ENCODE measurements at places on chromosomes 2 and 18.

DNA sequence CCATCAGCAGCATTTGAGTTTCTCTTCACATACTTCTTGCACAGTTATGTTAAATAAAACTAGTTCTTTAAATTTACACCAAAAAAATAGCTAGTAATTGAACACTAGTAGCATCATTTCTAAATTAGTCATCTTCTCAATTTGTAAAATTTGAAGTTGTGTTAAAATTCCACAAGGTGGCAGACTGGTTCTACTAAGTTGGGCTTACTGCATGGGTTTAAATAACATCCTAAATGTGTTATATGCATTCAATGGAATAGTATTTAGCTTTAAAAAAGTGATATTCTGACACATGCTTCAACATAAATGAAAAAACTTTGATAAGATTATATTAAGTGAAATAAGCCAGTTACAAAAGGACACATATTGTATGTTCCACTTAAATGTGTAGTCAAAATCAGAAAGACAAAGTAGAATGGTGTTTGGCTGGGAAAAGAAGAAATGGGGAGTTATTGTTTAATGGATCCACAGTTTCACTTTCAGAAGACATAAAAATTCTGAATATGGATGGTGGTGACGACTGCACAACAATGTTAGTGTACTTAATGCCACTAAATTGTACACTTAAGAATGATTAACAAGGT is 28.7 kb upstream of the RPRD1A start:
- DNase-seq: no peak

DNA sequence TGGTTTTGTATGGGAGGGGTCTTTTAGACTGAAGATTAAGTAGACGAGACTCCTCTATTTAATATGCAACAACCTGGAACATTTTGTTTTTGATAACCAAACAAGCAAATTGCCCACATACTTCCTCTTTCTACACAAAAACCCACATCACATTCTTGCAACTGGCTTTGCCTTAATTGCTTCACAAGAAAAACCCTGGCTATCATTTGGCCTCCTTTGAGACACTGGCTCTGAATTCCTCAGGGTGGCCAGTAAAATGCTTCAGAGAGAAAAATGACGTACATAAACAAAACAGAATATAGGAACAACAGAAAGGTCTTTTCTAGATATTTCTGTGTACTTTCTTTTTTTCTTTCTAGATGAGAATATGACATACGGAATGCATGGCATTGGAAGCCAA is 103.0 kb downstream of the TRIB2 start:
- no peak for DNase-seq

GRCh38 chr2:150605664-150606063 is 118.2 kb upstream of the RND3 start:
- DNase-seq: no peak

- DNase-seq: no peak
Observed at GRCh38 chr18:68848242-68848641, 50.4 kb downstream of the CCDC102B start.

DNA sequence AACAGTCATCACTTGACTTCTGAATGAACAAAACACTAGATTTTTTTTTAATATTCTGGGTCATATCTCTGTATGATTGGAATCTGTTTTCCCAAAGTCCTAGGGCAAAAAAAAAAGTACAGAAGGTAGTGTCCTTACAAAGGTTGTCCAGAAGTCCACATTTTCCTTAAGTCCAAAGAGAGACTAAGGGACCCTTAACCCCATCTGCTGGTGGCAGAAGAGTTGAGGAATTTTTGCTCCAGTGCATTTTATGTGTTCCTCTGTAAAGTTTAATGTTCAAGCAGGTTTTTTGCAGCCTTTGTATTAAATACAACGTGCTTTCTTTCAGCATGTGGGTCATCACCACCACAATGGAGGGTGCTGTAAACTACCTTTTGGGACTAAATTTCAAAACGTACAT is 215.9 kb downstream of the SP3 start:
- DNase-seq: no peak

DNA sequence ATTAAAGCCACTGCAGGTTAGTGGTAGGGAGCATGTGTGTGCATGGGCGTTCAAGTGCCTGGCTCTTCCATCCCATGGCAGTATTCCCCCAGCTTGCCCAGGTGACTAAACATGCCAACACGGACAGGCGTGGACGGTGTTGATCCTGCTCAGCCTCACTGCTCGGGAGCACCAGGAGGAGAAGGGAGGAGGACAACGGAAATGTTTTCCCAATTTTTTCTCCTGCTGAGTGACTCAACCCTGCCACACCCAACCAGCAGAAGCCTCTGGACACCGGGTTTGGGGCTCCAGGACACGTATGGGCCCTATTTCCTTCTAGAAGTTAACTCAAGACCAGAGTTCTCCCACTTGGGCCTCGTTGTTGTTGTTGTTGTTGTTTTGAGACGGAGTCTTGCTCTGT is 139.1 kb downstream of the CYP26B1 start:
- DNase-seq: no peak

DNA sequence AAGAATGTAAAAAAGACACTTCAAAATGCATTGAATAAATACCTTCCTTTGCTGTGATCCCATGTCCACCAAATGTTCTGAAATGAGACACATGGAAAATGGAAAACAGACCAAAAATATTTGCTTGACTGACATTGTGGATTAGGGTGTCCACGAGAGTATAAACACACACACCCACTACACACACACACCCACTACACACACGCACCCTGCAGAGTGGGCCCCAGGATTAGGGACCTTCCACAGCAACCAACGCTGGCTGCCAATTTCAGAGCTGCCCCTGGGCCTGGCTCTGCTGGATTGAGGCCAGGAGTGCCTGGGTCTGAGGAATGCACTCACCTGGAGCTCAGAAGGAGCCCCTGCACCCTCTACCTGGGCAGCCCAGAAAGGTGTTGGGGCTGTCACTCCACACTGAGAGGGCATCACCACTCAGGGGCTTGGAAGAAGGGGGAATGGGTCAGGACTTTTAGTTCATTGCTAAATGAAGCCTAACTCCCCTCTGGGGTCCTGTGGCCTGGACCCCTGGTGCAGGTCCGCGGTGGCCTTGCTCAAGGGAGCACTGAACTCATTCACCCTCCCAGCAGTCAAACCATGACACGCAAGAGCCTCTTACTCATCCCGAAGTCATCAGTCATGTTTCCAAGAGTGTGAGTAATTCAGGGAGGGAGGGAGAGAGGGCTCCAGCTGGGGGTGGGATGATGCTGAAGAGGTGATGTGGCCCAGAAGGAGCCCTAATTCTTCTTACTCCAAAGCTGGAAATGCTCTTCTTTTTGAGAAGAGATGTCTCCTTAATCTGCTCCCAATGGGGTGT is 50.2 kb upstream of the PLB1 start:
- peak; percentile 67 for DNase-seq

DNA sequence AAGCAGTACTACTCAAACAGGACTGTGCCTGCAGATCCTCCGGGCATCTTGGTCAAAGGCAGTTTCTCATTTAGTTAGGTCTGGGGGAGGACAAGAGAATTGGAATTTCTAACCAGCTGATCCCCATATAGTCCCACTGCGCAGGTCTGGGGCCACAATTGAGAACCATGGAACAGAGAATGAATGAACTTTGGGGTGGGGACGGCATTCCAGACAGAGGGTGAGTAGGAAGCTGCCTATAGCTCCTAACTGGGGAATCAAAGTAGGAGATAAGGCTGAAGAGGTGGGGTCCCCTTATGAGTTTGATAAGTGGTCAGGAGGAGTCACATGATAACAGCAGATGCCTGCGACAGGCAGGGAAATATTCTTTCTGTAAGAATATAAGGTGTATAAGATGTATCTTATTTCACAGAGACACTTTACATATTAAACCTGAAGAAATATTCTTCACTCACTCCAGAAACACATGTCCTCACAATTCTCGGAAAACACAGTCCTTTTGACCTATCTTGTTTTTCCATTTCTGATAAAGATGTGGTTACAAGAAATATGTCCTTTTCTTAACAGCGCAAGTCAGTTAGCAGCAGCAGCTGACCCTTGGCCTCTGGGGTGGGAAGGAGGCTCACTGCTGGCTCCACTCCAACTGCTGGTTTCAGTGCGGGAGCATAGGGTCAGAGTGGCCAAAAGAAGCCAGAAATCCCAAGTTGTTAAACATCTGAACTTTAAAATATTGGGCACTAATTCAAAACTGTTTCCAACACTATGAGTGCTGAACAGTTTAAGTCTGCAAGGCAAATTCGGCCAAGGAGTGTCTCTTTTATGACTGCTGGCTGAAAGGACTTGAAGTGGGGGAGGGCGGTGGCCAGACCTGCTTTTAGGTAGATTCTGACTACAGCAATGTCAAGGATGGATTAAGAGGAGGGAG is 12.6 kb upstream of the TMEM214 start:
- DNase-seq: no peak

GRCh38 chr2:179331061-179331460 is 66.4 kb upstream of the SESTD1 start:
- DNase-seq: no peak

DNA sequence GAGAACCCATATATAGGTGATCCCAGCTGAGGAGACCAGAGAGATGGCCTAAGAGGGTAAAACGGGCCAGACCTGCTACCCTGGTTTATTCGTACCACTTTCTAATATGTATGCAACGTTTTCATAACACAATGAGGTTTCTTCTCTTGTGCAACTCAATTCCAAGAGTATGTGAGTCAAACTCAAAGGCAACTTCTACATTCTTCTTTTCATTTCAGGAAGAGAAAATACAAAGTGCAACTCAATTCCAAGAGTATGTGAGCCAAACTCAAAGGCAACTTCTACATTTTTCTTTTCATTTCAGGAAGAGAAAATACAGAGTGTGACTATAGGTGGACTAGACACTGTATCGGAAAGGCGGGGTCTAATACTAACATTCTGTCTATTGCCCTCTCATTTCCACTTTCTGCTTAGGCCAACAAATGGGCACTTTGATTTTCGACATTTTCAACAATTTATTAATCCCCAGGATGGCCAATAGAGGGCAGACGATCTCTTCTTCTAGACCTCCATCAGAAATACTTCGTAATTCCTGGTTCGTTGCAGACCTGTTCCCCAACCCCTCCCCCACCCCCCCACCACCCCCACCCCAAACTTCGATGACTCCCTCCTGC is 3.7 kb upstream of the CRIM1 start:
- no peak for DNase-seq

- DNase-seq: no peak
Observed at GRCh38 chr2:17620280-17620679, 79.8 kb downstream of the VSNL1 start.

- no peak for DNase-seq
Observed at GRCh38 chr18:65750389-65751154, at the start of gene CDH7. CDH7 (plus strand) TSS chr18:65751012; CDS start chr18:65762843, 11,831 bp downstream.

DNA sequence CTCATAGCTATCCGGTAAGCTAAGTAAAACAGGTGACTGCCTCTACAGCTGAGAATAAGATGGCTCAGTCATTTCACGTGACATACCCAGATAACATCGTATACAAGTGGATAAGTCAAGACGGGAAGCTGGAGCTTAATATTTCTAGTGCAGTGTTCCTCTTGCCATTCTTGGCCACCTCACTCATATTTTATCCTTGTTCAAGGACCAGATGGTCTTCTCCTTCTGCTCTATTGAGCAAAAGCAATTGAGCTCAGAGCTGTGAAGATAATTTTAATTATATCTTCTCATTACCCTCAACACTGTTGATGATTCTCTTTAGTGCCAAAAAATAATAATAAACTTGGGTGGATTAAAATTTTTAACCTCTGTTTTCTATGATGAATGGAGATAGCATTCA is 201.1 kb downstream of the DCC start:
- no peak for DNase-seq

- no peak for DNase-seq
Observed at GRCh38 chr2:178233428-178233827, 39.1 kb downstream of the OSBPL6 start.

- DNase-seq: no peak
Observed at GRCh38 chr2:158702740-158703139, 92.4 kb upstream of the DAPL1 start.

DNA sequence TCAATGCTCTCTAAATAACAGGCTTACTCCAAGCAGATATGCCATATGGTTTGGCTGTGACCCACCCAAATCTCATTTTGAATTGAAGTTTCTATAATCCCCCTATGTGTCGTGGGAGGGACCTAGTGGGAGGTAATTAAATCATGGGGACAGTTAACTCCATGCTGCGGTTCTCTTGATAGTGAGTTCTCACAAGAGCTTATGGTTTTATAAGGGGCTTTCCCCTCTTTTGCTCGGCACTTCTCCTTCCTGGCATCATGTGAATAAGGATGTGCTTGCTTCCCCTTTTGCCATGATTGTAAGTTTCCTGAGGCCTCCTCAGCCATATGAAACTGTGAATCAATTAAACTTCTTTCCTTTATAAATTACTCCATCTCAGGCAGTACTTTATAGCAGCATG is 302.7 kb upstream of the ZC3H15 start:
- DNase-seq: no peak

DNA sequence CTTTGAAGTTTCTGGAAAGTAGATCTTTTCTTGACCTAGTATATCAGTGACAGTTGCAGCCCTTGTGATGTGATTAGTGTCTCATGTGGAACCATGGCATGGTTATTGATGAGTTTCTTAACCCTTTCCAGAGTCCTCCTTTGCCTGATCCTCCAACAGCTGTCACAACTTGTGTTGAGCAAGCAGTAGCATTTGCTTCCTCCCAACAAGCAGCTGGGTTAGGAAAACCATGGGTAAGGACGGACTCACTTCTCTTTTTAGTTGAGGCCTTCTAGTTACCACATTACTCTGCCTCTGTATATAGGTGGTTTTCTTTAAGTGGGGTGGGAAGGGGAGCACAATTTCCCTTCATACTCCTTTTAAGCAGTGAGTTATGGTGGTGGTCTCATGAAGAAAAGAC is 96.3 kb downstream of the XRCC5 start:
- no peak for DNase-seq
